ENCODE measurements at places on chromosomes 5 and 9.

- DNase-seq: no peak
These were observed 230.7 kb upstream of the SGCD start for GRCh38 chr5:156096259-156096658.

- DNase-seq: no peak
These were observed 24.9 kb downstream of the MELK start for GRCh38 chr9:36597412-36598178.

GRCh38 chr5:147901599-147902039, 4.7 kb downstream of the C5orf46 start:
- DNase-seq: no peak

DNA sequence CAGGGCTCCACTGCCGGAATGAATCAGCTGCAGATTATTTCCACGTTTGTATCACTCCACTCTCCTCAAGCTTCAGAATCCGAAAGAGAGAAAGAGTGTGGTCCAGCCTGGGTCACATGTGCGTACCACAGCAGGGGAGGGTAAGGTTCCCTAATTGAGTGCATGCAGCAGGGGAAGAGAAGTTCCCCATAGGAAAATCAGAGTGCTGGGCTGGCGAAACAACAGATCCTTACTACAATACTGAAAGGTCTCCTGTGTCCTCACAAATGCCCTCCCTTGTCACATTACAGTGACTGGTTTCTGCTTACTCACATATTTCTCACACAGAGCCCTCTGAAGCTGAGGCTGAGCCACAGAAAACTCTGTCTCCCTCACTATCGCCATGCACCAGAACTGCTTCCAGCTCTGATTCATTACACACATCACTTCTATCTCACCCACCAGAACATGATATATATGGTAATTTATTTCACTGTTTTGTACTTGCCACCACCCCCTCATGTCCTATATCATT, 532.2 kb upstream of the TUSC1 start:
- DNase-seq: no peak

GRCh38 chr5:108639366-108639765, 108.3 kb upstream of the FER start:
- DNase-seq: no peak

- no peak for DNase-seq
These were observed 1.1 kb upstream of the FGF10 start for GRCh38 chr5:44390351-44390750.

- no peak for DNase-seq
These were observed 26.9 kb downstream of the GOLM1 start for GRCh38 chr9:86072394-86072877.

DNA sequence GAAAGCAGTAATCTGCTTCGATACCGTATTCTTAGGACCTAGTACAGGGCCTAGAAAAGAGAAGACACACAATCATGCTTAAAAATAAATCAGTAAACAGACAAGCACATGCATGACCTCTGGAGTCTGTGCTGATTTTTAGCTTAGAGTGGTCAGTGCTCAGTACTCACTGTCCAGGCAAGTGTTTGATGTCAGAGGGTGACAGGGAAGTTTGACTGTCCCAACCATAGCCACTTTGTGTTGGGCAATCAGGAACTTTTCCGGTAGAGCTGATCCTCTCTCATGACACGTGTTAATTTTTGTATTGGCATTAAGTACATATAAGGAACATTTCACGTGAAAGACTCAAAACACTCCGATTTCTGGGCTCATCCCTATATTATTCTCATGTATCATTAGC, 464.7 kb upstream of the KLF4 start:
- no peak for DNase-seq

GRCh38 chr5:124849774-124850173, 103.3 kb upstream of the ZNF608 start:
- DNase-seq: no peak

GRCh38 chr5:127875235-127876021, 172.2 kb downstream of the CCDC192 start:
- no peak for DNase-seq

- no peak for DNase-seq
These were observed 75.7 kb downstream of the PIP5K1B start for GRCh38 chr9:68780720-68781119.

GRCh38 chr5:77936365-77936693, 160.2 kb upstream of the TBCA start:
- no peak for DNase-seq

DNA sequence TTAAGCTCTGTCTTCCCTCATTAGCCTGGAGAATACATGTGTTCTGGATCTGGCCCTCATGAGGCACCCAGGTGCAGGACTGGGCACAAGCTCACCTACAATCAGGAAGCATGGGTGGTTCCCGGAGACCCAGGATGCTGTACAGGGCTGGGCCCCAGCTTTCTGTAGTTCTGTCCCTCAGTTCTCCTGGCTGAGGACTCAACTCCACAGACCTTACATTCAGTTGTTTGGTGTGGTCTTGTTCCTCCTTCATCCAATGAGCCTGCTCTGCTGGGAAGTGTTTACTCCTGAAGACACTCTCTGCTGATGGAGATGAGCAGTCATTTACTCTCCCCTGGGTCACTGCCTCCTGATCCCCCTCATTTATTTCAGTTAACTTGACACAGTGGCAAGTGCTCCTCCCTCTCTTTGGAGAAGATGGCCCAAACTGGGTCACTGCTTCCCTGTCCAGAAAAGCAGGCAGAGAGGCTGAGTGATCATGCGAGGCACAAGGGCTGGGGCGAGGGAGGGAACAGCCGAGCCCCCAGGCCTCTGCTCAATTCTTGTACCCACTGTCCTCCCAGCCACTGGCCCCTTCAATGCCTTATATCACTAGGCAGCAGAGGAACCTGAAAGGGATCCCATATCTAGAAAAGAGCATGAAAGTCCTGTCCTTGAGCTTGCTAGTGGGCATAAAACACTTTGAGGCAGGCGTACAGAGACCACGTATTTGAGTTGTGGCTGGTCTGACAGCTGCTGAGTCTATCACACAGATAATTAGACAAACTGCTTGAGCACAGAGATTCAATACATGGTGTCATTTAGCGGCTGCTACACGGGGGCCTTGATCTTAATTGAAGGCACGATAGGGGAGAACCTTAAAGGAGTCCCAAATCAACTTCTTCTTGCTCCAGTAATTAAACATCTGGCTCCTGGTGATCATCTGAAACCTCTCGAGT, 221.7 kb downstream of the FSTL4 start:
- no peak for DNase-seq

DNA sequence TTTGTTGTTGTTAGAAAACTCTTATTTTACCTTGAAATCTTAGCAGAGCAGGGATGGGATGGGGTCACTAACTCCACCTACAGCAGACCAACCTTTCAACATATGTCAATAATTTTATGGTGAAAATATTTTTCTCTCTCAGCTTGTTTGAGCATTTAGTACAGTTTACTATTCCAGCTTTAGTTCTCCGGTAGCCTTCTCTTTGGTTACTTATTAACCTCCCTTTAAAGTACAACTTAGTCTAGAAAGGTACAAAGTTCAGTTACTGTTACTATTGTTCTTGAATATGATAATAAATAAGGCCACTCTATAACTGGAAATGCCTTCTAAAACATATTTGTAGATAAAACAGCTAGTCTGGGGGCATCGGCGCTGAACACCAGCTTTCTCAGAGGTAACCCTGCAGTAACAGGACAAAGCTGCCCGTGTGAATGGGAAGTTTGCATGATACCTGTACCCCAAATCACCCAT, 233.3 kb downstream of the PCSK1 start:
- DNase-seq: no peak

GRCh38 chr5:74850030-74850429, 16.2 kb downstream of the FAM169A start:
- no peak for DNase-seq

- no peak for DNase-seq
These were observed 1.1 kb downstream of the ELOVL7 start for GRCh38 chr5:60842871-60843385.

- no peak for DNase-seq
These were observed 21.4 kb upstream of the ELL2 start for GRCh38 chr5:95983080-95983479.

GRCh38 chr9:20989923-20990341, 41.5 kb downstream of the HACD4 start:
- DNase-seq: no peak

GRCh38 chr5:145937432-145938250, 1.3 kb downstream of the SH3RF2 start:
- DNase-seq: no peak

GRCh38 chr5:150081541-150082283, 4.6 kb downstream of the CSF1R start:
- DNase-seq: no peak

- no peak for DNase-seq
These were observed 3.6 kb upstream of the NR5A1 start for GRCh38 chr9:124510650-124511425.

GRCh38 chr5:113178073-113178779, 201.6 kb downstream of the DCP2 start:
- no peak for DNase-seq

GRCh38 chr5:10863763-10864383, 102.8 kb upstream of the DAP start:
- no peak for DNase-seq

GRCh38 chr5:158200619-158201018, 341.7 kb upstream of the CLINT1 start:
- DNase-seq: no peak

DNA sequence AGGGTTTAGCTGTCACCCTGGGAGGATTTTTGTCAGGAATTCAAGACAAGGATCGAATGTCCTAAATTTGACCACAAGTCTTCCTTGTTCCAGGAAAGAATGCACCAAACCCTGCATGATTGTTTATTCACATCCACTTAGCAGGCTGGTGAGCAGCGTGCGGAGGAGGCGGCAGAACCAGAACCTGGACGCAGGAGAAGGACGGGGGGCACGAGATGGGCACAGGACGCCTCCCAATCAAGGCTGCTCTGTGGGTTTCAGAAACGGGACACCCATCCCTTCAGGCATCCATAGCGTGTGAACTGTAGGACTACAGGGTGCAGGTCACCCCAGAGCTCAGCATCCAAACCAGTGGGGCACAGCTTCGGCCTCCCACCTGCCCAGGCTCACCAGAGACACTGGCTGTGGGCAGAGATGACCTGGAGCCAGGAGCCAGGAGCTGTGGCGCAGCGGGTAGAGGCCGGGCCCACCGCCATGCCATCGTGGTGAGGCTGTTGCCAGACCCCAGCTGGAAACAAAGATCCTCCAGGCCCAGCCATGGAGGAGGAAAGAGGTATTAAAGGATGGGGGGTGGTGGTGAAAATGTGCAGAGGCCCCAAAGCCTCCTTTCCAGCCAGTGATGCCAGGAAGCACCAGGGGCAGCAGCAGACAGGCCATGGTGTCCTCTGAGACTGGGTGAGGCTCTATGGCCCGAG, 32.3 kb upstream of the ADAMTS2 start:
- DNase-seq: no peak

GRCh38 chr9:3608011-3608410, 82.2 kb upstream of the RFX3 start:
- no peak for DNase-seq

DNA sequence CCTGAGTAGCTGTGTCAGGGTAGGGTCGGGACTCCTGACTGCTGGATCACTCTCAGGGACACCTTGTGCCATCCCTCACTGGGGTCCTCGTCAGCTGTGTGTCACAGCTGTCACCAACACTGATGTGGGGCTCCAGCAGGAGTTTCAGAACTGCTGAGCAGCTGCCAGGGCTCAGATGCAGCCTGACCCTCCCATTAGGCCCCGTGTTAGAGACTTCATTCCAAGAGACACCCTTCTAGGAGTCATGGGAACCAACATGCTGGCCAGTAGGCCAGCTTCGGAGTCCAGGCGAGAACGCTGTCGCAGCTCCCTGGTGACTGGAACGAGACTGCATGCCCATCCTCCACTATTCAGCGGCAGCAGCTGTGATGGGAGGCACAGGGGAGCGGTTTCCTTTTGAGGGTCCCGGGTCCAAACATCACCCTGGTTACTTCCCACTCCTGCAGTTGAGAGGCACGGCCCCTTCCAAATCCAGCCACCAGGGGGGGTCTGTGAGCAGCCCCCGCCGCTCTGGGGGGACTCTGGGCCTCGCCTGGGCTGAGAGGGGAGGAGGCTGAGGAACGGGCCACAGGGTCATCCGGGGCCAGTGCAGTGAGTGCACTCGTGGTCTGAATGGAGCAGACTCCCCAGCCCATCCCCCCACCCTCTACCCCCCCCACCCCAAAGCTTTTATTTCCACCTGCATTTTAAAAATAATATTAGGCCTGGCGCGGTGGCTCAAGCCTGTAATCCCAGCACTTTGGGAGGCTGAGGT, 12.6 kb upstream of the TCF7 start:
- no peak for DNase-seq

GRCh38 chr9:89502038-89502601, 4.2 kb upstream of the SEMA4D start:
- no peak for DNase-seq

DNA sequence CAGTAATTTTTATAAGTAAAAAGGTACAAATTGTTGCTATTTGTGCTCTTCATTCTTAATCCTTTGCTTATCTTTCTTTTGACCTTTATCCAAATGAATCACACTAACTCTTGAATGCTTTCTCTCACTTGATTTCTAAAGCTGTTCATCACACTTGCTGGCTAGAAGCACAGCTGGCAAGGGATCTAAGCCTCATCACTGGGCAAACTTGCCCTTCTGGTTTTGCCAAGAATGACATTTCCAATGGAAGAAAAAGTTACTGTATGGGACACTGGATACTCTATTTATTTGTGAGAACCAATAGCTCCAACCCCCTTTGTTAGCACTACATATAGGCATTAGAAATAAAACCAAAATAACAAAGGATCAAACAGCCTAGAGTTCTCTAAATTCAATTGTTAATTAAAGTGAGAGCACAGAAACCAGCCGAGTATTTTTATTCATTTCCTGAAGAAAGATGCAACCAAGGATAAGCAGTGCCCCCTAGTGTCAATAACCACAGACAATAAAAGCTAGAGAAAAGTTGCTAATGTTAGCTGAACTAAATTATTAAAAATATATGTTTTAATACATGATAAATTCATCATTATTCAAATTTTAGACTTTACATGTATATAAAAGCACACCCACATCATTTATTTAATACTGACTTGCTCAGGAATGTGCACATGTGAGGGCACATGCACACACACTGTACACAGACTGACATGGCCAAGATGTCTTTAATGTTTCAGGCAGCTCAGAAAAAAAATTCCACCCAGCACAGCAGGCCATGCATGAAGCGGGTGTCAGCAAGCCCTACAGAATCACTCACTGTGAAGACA, 59.8 kb upstream of the POU5F2 start:
- DNase-seq: no peak

- no peak for DNase-seq
These were observed 719 bp upstream of the ISCA1 start for GRCh38 chr9:86282979-86283535.

DNA sequence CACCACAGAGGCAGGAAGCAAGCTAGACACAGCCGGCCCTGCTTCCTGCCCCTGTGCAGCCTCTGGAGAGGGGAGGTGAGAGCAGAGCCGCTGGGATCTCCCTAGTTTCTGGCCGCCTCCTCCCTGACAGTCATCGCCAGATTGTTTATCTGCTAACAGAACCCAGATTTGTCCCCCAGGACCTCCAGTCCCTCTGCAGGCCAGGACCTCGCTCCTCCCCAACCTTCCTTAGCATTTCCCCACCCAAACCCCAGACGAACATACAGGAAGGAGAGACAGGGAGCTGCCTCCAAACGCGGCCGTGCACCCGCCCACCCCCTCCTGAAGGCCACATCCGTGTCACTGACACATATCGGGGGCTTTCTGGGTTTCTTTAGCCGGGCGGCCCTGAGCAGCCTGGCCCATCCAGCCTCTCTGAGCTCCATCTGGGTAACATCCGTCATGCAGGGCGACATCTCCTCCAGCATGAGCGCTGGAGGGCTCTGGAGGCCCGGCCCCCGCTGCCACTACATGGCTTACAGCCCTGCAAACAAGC, 47.5 kb downstream of the DBH start:
- DNase-seq: no peak

Data from NCI-H1048 (cell line).